ENCODE measurements at places on chromosomes 4 and X. TPM values are rescaled to one million over a fixed set of nuclear protein-coding genes. Genes with fewer than 3 reads are reported as not detected.
A peak's percentile ranks its signal among the peaks of the same experiment; 100 is the strongest.

The NPY1R gene
- 0.26 TPM for total RNA-seq

- no peak for DNase-seq
Observed at GRCh38 chr4:106478152-106478551, 109.6 kb upstream of the GIMD1 start.

DNA sequence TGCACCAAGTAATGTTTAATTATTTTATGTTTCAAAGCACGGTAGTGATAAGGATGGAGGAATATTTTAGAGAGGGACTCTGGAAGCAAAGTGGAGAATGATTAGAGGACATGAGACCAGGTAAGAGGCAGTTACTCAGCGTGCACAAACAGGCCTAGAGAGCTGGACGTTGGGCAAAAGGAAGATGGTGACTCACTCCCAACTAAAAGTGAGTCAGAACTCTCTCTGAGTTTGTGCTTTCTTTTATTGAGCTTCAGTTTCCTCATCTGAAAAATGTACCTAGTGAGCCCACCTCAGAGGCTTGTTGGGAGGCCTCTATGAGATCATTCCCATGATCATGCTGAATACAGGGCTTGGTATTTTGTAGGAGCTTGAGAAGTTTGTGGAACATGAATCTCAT lies 1.6 kb upstream of the ZC4H2 start:
- peak; percentile 84 for DNase-seq

The CSN2 gene
- not detected for total RNA-seq

DNA sequence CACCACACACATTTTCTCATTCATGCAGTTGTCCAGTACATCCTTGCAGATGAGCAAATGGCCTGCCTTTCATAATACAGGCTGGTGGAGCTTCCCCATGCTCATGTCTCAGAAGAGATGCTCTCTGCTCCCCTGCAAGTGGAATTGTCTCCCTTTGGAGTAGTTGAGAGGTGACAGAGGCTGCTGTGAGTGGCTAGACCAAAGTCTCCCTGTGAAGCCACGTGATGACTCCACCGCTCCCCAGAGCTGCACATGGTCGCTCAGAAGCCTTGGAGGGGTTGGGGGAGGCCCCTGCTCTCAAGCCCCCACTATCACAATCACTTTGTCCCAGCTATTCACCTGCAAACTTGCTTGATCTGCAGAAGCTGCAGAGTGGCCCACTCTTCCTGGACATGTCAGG lies 1.5 kb upstream of the GPR78 start:
- no peak for DNase-seq

The NEIL3 gene
- total RNA-seq, result 0.90 TPM

GRCh38 chrX:82813671-82814078 lies 694.4 kb upstream of the POU3F4 start:
- peak; percentile 98 for DNase-seq

DNA sequence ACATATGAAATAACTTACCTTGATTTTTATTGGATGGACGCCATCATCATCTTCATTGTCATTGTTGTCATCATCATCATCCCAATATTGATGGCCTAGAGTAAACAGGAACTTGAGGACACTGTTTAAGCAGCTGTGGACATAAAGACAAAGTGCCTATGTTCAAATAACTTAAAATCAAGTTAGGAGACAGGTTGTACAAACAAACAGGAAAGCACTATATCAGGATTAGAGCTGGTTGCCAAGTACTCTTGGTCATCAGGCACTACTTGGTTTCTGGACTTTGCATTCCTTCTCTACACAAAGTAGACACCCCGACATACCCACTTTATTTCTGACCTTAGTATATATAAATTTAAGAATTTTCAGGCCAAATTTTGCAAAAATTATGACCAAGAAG lies 608.6 kb downstream of the KLHL13 start:
- DNase-seq, result no peak

DNA sequence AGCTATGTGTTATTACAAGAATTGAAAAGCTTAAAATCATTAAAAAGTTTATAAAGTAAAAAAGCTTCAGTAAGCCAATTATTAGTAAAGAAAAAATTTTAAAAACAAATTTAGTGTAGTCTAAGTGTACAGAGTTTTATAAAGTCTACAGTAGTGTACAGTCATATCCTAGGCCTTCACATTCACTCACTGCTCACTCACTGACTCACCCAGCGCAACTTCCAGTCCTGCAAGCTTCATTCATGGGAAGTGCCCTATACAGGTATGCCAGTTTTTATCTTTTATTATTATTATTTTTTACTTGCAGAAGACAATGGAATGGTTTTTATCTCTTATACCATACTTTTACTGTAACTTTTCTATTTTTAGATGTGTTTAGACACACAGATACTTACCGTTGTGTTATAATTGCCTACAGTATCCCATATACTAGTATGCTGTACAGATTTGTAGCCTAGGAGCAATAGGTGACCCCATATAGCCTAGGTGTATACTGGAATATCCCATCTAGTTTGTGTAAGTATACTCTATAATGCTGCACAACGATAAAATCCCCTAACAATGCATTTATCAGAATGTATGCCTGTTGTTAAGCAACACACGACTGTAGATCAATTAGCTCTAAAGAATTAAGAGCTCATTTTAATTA lies 230.7 kb downstream of the DCLK2 start:
- DNase-seq, result peak; percentile 83

The NELFA gene
- 14.7 TPM for total RNA-seq

- no peak for DNase-seq
Observed at GRCh38 chrX:83501003-83501402, 7.1 kb upstream of the POU3F4 start.

DNA sequence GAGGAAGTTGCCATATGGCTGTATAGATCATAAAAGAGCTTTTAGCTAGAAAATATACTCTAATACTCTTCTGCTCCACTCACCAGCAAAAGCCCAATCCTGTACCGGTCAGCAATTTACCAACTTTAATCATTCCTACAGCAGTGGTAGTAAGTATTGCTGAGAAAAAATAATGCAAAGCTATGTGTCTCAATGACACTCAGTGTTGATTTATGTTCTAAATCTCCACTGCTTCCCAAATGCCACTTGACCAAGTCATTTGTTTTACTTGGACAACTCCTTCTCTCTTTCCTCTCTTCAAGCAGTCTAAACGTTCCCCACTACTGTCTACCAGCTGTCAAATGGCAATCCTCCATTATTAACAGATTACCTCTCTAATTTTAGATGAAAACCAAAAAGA lies 201.8 kb upstream of the GK2 start:
- no peak for DNase-seq

- DNase-seq, result no peak
Observed at GRCh38 chrX:38699696-38700095, 101.6 kb upstream of the MID1IP1 start.

DNA sequence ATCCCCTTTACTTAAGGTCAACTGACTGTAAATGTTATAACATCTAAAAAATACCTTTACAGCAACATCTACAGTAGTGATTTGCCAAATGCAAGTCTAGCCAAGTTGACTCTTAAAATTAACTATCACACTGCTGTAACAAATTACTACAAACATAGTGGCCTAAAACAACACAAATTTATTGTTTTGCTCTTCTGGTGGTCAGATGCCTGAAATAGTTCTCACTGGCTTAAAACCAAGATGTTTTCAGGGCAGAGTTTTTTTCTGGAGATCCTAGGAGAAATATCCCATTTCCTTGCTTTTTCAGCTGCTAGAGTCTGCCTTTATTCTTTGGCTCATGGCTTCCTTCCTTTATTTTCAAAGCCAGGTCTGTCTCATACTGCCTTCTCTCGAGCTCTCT lies 120.5 kb downstream of the ADGRL3 start:
- no peak for DNase-seq

DNA sequence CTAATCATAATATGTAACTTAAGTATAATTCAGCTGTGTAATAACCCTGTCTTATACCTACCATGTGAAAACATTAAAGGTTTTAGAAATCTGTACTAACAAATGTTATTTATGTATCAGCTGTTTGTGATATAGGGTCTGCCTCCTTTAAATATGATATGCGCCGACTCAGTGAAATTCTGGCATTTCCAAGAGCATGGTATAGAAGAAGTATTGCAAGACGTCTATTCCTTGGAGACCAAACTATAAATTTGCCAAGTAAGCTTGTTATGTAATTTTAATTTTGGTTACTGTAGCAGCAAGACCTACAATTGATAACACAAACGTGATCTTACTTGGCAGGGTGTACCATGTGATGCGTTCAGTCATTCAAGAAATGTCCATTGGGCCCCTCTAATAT lies 32.3 kb upstream of the ADAD1 start:
- no peak for DNase-seq

DNA sequence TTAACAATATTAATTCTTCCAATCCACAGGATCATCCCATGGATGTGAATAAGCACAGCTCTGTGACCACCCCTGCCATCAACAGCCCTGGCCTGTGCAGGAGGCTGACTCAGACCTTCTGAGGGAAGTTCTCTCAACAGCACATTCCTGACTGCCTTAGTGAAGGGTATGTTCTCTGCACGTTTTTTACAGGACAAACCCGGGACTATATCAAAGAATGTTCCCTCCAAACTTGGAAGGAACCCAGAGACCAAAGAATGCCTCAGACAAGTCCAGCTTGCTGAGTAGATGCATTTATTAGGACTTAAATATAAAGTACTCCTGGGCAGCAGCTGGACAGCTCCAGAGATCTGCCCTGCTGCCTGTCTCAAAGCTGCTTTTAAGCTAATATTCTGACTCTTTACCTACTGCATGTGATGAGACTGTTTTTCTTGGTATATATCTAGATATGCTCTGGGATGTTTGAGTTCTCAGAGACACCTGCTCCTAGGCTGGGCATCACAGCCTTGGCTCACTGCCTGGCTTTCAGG lies 1127.8 kb upstream of the PRKX start:
- peak; percentile 42 for DNase-seq

Measured in bronchial epithelial cell (primary cell).